ENCODE measurements at places on chromosomes 5 and 9. TPM values are rescaled to one million over a fixed set of nuclear protein-coding genes. Genes with fewer than 3 reads are reported as not detected.

The CENPK gene
- 22.3 TPM for total RNA-seq

The MYMK gene
- not detected for total RNA-seq

- DNase-seq: no peak
Observed at GRCh38 chr5:142643634-142644033, 42.3 kb downstream of the FGF1 start.

DNA sequence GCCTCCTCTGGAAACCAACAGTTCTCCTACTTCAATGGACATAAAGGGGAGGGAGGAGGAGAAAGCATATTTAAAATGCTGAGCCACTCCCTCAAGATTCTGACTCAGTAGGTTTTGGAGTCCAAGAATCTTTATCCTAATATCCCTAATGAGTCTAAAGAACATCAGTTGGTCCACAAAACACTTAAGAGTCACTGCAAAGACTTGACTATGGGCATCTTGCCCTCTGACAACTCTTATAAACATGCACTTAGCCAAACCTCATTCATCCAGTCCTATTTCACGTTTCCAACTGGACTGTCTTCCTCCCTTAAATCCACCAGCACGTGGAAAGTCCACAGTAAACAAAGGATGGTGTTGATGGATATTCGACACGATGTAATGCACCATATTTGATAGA is 172.5 kb downstream of the FAM114A2 start:
- DNase-seq: no peak

DNA sequence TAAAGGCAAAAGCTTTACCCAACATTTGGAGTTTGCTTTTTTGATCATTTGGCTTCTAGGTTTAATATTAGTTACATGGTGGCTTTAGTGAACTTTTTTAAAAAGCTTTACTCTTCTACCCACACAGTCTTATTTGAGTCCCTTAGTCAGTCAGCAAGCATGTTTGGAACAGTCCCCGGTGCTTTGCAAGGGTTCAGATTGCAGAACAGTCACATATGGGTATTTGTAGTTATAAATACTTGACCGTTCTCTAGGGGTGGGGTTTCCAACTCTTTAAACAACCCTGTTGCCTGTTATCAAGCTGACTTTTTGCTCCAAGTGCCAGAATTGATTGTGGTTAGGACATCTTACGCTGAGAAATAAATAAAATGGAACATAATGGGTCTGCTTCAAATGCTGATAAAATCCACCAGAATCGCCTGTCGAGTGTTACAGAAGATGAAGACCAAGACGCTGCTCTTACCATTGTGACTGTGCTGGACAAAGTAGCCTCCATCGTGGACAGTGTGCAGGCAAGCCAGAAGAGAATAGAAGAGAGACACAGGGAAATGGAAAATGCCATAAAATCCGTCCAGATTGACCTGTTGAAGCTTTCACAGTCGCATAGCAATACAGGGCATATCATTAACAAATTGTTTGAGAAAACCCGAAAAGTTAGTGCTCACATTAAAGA is at the start of gene CAVIN4:
CAVIN4 (plus strand) TSS at position 304 of the 673 bp plus-strand sequence; CDS start at position 369, 65 bp downstream.
- no peak for DNase-seq

DNA sequence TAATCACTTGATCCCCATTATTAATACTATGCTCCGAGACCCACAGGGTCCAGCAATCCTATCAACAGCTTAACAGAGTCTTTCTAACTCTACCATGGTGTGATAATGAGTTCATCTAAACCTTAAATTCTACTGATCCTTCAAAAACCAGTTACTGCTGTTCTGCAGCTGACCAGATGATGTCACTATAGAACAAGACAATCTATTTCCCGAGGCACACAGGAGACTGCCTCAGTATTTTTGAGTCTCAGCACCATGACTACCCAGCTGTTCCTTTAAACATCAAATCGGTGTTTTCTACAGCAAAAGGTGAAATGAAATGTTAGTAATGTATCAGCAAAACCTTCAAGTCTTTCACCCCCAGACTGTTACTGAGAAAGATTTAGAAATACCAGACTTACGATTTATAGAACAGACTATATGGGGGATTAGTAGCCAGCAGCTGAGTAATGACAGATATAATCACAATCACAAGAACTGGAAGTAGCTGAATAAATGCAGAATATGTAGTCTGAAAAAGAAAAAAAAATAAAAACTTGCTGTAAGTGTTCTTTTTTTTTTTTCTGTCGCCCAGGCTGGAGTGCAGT is 16.9 kb downstream of the DNAJC18 start:
- DNase-seq: peak; percentile 43

GRCh38 chr5:108827131-108827530 is 79.4 kb downstream of the FER start:
- no peak for DNase-seq

DNA sequence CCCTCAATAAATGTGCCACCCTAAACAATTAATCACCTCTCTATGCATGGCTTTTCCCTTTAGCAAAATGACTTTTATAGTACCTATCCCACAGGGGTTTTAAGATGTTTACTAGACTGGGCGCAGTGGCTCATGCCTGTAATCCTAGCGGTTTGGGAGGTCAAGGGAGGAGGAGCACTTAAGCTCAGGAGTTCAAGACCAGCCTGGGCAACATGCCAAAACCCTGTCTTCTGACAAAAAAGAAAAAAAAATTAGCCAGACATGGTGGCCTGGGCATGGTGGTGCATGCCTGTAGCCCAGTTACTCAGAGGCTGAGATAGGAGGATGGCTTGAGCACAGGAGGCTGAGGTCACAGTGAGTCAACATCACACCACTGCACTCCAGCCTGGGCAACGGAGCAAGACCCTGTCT is 13.5 kb downstream of the SH3TC2 start:
- no peak for DNase-seq

DNA sequence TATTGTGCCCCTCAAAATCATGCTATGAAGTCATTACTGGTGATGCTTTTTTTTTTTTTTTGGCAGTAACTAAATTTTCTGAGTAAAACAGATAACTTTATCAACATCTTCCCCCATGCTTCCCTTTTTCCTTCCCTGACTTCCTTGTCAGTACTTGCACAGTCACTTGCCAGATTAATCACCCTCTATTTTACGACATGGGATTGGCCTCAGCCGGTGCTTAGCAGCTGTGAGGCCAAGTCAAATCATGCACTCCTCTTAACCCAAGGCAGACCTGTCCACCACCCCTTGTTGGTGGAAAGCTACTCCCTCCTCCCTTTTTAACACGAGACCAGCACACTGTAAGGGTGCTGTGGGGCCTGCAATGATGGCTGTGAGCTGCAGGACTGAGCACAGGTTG is 118.0 kb upstream of the OTULINL start:
- peak; percentile 76 for DNase-seq

DNA sequence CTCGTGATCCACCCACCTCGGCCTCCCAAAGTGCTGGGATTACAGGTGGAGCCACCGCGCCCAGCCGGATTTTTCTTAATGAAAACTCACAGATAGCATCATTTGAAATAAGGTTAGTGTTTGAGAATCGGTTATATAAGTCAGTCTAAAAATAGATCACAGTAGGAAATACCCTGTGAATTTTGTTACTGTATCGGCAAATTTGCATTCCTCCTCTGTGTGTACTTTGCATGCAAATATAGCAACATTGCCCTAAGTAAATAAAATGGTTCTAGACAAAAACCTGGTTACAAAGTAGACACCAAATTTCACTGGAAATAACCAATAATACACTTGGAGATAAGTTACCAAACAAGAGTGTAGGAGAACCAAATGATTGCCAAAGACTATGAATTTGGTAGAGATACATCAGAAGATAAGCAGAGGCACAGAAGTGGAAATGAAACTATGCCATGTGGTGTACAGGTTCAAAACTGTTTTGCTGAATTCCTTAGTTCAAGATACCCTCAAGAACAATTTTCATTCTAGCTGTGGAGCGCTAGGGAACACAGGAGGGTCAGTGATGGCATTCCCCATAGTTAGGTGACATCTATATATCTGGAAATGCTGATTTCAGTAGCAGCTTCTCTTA is 58.1 kb downstream of the ICE1 start:
- no peak for DNase-seq

DNA sequence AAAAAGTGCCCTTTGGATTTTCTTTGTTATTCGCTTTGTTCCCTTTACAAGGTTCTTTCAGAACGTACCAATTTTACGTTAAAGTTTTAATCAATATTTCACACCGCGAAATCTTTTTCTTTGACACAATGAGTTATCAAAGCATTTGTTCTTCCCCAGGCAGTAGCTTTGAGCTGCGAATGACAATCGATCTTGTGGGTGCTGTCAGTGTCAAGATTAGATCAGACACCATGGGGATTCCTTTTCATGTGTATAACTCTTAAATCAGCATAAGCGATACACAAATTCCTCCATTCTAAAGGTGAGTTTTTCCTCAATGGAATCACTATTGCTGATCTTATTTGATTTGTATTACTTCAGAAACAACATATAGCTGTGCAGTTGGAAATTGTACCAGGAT is 145.5 kb downstream of the ST8SIA4 start:
- no peak for DNase-seq

- DNase-seq: peak; percentile 13
Observed at GRCh38 chr5:124839371-124839998, 93.0 kb upstream of the ZNF608 start.

- DNase-seq: no peak
Observed at GRCh38 chr5:136891175-136891972, 526.0 kb upstream of the TRPC7 start.

DNA sequence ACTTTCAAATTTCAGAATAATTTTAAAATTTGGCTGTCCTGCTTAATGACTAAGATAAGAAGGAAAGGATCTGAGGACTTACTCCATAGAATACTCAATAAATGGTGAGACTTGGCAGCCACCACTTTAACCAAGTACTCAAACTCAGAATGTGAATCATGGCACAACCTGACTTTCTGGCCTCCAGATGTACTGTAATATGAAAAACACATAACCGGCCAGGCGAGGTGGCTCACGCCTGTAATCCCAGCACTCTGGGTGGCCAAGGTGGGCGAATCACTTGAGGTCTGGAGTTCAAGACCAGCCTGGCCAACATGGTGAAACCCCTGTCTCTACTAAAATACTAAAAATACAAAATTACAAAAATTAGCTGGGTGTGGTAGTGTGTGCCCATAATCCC is 10.0 kb upstream of the MARCHF6 start:
- DNase-seq: no peak

GRCh38 chr9:134205672-134206310 is 41.4 kb upstream of the RNU6ATAC start:
- peak; percentile 63 for DNase-seq

DNA sequence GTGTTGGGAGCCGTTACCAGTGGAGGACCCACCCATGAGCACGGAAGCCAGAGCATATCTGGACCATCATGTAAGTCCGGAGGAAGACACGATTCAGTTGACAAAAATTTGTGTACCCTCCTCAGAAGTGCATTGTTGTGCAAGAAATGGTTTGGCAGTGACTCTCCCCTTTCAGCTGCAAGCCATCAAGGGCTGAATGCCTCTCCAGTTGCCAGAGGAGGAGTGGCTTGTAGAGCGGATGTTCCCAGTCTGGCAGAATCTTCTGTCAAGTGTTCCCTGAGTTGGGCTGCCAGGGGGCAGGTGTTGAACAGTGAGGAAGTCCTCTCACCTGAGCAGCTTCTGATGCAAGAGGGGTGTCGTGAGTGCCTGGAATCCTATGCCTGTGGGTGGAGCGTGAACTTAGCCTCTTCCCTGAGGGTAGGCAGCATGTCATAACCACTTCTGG is 27.6 kb upstream of the CDKN2AIPNL start:
- peak; percentile 24 for DNase-seq

DNA sequence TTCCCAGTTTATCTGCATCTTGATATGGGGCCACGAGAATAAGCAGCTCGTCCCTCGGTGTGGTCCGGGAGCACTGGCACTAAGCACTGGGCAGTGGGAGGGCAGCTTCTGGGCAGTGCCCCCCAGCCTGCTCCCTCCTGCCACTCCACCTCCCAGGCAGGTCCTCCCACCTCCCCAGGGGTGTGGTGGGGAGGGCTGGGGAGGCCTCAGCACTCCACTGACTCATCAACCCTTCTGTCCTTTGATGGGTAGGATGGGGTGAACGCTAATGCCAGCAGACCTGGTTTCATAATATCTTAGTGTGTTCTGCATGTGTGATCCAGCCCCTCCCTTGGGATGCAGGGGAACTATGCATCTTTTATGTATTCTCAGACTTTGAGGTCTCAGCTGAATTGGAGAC is 62.2 kb upstream of the GNE start:
- DNase-seq: no peak

DNA sequence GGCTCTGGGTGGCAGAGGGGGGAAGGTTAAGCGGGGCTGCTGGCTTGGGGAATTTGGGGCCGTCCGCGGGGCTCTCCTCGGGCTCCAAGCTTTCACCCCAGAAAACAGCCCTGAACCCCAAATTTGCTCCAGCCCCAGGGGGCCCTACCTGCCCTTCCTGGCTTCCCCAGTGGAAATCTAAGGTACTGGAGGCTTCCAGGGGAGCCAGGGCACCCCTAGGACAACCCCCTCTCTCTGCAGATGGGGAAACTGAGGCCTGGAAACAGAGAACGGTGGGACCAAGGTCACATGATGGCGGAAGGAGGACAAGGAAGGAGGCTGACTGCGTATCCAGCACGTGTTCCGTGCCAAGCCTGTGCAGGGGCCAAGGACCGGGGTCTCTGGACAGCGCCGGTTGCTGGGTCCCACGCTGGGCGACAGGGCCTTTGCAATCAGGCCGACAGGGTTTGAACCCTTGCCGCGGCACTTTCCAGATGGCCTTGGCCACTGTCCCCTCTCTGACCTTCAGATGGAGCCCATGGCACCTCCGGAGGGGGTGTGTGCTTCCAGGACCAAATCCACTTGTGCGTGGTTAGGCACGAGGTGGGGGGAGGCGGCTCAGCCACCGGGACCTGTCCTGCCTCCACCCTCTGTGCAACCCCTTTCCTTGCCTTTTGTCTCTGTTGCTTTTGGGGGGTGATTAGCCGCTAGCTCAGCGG is 183.1 kb downstream of the C9orf50 start:
- DNase-seq: no peak

DNA sequence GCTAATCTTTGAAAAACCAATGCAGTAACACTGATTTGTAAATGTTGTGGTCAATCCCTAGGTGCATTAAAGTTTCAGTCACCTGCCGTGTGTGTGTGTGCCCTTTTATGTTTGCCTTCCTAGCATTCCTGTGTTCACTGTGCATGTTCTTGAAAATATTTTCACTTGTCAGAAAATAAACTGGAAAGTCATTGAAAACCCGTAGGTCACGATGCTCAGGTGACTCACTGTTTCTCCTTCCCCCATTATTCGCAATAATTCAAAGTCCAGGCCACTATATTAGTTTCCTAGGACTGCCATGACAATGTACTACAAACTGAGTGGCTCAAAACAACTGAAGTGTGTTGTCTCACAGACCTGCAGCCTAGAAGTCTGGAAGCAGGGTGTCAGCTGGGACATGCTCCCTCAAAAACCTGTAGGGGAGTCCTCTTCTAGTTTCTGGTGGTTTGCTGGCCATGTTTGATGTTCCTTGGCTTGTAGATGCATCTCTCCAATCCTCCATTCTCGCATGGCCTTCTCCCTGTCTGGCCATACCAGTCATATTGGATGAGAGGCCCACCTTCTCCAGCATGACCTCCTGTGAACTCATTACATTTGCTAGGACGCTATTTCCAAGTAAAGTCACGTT is 29.3 kb downstream of the MARVELD2 start:
- DNase-seq: no peak

DNA sequence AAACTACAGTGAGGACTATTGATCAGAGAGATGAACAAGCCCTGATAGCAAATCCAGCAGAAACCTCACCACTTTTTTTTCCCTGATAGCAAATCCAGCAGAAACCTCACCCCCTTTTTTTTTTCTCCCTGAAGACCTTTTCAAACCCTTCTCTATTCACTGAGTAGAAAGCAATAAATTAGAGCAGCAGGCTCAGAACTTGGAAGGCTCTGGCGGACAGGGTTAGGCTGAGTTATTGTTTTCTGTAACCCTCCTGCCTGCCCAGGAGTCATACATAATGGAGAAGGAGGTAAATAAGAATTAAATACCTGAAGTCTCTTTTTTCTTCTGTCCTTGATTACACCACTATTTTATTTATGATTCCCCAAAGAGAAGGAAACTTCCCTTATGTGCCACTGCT is 136.3 kb upstream of the SNX2 start:
- DNase-seq: no peak
